ENCODE measurements at places on chromosomes 1 and 21.

DNA sequence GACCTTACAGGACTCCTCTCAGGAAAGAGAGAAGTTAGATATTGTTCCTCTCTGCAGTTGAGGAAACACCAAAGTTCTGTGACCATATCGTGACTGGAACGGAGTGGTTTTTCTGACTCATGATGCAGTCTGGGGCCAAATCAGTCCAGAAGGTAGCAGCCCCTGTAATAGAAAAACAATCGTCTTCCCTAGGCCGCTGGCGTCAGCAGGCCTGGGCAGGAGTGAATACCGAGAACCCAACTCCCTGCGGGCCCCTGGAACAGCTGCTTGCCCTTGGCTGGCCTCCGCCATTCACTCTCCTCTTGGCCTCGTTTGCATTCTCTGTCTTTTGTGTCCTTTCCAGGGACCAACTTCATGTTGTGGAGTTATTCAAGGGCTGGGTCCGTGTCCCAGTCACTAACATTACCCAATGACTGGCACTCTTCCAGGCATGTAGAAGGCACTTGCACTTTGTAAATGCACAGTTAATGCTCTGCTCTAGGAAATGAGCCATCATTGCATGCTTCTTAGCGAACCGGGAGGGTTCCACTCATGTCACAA is 10.9 kb upstream of the CD101 start:
- no peak for DNase-seq

GRCh38 chr1:39102537-39103327 is 76.6 kb downstream of the NDUFS5 start:
- DNase-seq: peak; percentile 67

GRCh38 chr21:32282992-32283391 is 4.1 kb upstream of the MIS18A start:
- DNase-seq: no peak

- no peak for DNase-seq
Measured at GRCh38 chr1:176811511-176812288, 348.7 kb downstream of the PAPPA2 start.

- DNase-seq: no peak
Measured at GRCh38 chr1:169814265-169814664, 19.6 kb upstream of the METTL18 start.

DNA sequence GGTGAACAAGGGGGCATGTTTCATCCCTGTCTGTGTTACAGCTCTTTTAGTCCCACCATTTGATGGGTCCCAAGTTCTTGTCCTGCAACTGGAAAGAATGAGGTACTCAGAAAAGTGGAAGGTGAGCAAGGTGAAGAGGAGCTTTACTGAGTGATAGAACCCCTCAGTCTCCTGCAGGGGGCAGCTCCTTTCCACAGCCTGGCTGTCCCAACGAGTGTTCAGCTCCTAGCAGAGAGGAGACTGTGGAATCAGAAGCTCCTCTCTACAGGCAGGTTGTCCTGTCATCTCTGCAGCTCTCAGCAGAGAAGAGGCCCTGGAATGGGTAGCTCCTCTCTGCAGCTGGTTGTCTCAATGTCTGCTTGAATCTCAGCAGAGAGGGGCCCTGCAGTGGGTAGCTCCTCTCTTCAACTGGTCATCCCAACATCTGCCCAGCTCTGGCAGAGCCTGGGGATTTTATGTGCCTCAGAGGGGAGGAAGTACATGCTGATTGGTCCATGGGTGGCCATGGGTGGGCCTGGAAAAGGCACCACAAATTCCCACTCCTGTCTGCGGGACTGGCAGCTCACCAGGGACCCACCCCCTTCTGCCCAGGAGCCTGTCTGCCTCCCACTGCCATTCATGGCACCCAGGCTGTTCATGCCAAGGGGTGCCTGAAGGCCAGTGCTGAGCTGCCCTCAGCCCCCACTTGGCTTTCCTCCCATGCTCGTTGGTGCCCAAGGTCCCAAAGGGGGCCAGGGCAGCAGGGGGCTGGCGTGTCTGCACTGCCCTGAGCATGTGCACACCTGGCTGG is 25.7 kb downstream of the LDLRAD1 start:
- DNase-seq: no peak

GRCh38 chr21:20030390-20030789 is 967.8 kb upstream of the NCAM2 start:
- no peak for DNase-seq

DNA sequence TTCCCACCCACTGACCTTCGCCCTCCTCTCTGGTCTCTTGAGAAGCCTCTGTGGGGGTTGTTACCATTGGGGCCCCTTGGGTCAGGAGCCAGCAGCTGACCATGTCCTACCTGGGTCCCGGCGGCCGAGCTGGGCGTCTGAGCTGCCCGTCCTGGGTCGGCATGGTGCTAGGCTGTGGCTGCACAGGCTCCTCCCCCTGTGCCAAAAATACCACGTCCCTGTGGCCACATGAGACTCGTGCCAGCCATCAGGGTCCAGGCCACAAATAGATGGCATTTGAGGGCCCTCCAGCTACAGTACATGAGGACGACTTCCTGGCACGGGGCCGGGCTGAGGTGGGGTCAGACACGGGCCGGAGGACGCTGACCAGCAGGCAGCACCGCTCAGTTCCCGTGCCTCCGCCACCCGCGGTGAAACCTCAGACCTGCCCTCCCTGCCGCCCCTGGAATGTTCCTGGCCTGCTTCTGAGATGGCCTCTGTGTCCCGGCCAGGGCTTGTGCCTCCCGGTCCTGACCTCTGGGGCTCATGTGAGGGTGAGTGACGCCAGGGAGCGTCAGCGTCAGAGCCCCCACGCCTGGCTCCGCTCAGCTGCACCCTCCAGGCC is at the start of gene PERM1:
TSS of gene PERM1 (minus strand) at position 139 of the 604 bp plus-strand sequence. CDS start 1,064 bp downstream, outside the sequence.
- no peak for DNase-seq

GRCh38 chr1:215987092-215987875 is 420.2 kb downstream of the KCTD3 start:
- no peak for DNase-seq

DNA sequence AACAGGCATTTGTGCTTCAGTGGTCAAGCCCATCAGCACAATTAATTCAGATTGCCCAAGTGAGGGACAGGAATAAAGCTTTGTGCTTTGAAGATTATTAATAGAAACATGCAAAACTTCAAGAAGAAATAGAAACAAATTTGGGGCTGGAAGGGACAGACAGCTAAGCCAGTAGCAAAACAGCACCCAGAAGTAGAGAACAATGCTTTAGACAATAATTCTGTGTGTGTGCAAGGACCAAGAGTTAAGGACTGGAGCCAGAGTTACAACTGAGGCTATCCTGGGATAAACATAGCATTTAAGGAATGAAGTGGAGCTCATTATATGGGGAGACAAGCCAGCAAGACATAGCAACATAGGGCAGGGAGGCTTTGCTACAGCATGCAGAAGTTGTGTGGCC is 251.9 kb upstream of the DAB1 start:
- no peak for DNase-seq

DNA sequence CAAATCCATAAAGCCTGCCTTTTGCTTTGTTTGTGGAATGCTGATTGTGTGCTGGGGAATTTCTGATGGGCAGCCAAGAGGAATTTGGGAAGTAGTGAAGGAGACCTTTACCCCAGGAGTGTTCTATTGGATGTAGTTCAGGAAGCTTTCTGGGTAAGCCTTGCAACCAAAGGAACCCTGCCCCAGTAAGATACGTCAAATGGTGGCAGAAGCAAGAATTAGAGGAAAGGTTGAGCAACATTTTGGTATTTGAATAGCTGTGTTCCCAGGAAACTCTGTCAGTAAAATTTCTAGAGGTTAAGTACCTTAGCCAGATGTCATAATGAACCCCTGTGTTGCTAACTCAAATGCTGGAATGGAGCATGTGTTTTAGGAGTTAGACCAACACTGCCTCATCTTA is 6.4 kb downstream of the MGST3 start:
- no peak for DNase-seq

GRCh38 chr1:61875198-61875597 is 132.9 kb downstream of the PATJ start:
- DNase-seq: no peak

DNA sequence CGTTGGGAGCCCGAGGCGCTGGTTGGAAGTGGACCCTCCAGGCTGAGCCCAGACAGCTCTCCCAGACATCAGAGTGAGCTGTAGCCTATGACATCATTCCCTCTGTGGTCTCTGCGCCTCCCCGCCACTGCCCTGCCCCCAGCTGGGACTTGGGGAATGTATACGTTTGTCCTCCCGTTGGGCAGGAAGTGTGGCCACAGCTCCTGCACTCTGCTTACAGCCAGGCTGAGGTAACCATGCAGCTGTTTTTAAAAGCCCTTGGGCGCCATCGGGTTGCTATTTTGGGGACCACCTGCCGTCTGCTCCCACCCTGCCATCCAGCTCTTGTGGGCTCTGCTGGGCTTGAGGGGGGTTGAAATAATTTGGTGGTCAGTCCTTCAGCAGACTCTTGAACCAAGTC is 7.8 kb downstream of the VASH2 start:
- DNase-seq: no peak

- DNase-seq: no peak
Measured at GRCh38 chr1:29444081-29444715, 207.9 kb downstream of the PTPRU start.

GRCh38 chr1:91811363-91812025 is 74.5 kb downstream of the TGFBR3 start:
- no peak for DNase-seq

DNA sequence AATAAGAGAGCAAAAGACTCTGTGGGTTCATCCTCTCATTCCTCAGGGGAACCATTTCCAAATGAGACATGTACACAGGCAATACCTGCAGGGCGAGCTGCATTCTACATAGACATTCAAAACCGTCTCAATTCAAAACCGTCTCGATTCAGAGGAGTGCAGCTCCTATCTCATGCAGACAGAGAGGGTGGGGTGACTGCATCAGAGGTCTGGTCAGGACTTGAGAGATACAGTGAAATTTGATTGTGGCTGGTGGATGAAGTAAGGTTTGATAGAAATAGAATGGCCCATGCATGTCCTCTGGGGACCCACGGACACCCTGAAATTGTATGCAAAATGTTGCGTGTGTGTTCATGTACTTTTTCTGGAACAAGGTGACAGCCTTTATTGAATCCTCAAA is 27.3 kb downstream of the TEX35 start:
- no peak for DNase-seq

DNA sequence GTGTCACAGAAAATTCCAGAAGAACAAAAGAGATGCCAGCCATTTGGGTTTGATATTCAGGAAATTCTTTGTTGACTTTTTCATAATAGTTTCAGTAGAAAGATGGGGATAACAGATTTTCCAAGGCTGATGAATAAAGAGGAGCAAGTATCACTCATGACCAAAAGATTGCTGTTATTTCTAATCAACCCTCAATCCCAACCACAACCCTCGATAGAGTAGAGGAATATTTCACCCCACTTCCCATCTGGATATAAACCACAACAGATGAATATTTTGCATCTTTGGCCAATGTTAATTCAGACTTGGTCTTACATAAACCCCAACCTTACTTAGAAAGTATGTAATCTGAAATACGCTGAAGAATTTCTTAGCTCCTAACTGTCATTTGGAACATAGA is 232.4 kb downstream of the SEC16B start:
- DNase-seq: no peak

DNA sequence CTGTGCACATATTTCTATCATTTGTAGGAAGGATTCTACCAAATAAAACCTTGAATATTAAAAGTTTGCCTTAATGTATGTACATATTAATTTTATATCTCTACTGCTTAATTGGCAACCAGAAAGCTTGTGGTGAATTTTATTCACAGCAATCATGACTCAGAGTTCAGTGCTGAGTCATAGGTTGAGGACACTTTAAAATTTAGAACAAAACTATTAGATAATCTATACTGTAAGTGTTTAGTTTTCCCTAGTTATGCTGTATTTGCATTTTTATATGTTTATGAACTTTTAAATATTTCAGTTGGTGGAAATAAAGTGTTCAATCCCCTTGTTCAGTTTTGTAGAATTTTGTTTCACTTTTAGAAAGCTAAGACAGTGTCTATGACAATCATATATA is 841.5 kb downstream of the KCNT2 start:
- no peak for DNase-seq

DNA sequence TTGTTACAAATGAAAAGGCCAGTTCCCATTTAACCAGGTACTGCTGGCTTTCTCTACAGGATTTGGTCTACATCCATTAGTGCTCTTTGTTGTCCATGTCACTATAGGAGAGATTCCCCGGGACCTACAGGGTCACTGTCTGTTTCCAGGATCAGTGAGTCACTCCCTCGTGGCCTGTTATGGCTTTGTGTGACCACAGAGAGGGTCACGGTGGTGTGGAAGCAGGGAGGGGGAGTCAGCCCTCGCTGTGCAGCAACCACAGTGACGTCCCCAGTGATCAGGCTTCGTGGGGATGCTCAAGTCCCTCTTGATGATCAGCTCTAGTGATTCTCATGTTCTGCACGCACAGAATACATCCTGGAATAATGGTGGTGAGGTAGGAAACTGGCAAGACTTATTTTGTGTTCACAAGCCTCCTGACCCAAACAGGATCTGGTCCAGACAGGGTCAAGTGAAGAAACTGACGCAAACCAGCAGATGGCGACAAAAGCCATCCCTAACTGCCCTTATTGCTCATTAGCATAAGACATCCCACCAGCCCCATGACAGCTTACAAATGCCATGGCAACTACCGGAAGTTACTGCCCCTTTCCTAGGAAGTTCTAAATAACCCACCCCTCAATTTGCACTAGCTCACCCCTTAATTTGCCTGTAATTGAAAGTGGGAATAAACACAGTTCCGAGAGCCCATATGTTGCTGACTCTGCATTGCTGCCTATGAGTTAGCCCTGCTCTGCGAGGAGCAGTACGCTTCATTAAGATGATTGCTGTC is 98.5 kb downstream of the DISC1 start:
- no peak for DNase-seq

DNA sequence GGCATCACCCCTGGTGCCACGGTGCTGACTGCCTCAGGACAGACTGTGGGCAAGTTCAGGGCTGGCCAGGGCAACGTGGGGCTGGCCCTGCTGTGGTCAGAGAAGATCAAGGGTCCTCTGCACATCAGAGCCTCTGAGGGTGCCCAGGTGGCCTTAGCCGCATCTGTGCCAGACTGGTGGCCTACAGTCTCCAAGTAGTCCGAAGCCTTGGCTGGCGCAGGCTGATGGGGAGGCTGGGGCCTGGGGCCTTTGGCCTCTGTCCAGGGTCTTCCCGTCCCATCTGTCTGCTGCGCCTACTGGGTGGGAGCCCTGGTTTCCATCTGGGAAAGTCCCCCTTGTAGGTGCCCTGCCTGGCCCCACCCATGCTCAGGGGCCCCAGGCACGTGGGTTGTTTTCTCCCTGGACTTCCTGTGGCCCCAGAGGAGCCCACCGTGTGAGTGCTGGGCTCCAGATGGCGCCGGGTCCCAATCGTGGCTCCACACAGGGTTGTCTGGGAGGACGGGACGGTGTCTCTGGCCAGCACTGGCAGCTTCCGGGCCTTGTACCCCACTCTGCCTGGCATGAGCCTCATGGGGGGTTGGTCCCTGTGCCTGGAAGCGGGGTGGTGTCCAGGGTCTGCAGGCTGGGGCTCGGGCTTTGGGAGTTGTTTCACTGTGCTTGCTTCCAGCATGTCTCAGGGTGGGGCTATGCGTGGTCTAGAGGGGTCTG is 9.9 kb downstream of the IBA57 start:
- DNase-seq: no peak

Data from NCI-H774 (cell line).